Stimulated activated CD8-positive, alpha-beta memory T cell treated with anti-CD3 and anti-CD28 coated beads, Interleukin-12 subunit alpha, Interleukin-12 subunit beta, amount 100 ng/mL, for 4 hours (primary cell): ENCODE measurements at places on chromosomes 5 and 9.

DNA sequence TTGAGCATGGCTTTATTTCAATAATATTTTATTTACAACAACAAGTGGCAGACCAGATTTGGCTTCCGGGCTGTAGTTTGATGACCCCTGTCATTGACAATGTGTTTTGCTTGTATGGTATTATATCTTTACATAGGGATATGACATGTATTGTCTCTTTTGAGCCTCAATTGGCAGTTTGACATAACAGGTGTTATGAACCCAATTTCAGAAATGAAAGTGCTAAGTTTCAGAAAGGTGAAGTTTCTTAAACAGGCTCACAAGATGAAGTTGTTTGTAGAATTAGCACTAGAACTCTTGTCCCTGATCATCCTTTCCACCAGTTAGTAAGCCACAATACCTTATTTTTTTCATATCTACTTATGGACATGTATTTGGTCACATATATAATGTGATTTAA lies 303.0 kb upstream of the GRIA1 start:
- DNase-seq: no peak

DNA sequence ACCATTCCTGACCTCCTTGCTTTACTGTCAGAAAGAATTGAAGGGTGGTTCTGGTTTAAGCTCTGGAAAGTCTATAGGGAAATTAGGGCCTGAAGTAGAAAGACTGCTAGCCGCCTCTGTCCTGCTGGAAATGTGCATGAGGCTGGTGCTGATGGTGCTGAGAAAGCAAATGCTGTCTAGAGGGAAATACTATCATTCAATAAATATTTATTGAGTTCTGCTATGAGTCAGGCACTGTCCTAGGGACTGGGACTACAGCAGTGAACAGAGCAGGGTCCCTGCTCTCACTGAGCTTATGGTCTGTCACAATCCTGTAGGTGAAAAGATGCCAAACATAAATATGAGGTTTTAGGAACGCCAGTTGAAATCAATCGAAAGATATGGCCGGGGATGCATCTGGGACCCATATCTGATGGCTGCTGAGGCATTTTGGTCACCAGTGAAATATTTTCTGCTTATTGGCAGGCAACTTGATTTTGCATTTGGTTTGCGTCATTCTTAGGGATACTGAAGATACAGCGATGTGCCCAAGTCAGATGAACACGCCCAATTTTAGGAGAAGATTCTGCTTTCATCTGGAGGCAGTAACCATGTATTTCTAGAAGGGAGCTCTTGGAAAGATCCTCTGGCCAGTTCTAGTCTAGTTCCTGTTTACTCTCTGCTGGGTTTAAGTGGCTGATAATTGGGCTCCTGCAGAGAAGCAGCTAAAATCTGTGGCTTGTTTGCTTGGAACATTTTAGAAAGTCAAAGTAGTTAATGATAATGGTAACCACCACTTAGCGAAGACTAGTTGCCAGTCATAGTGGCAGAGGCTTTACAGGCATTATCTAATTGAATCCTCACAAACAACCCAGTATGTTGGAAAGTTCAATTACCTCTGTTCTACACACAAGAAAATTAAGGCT lies 73.3 kb downstream of the INSYN2B start:
- no peak for DNase-seq

DNA sequence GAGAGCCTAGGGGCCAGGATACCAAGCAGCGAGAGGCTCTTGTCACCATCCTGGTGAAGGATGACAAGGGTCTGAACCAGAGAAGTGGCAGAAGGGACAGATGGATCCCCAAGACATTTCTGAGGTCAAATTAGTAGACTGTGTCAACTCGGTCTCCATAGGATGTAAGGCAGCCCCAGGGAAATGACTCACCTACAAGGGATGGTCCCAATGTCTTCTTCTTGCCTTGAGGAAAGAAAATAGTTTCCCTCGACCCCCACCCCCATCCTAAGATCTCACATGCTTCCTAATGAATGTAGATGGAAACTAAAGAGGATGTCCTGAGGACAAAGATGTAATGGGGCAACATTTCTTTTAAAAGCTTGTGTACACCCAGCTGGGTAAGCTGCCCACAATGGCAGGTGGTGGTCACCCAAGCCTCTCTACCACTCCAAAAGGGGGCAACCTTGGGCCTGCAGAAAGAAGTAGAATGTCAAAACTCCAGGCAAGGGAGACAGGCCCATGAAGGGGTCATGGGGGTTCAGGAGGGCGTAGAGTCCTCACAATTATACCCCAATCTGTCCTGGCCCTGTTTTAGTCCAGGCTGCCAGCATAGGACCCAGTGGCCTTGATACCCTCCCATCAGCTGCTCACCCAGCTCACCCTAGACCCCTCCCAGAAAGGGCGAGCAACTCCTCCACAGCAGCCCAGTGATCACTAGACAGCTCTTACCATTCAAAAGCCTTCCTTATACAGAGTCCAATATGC lies 187.4 kb downstream of the ACTL7B start:
- no peak for DNase-seq

DNA sequence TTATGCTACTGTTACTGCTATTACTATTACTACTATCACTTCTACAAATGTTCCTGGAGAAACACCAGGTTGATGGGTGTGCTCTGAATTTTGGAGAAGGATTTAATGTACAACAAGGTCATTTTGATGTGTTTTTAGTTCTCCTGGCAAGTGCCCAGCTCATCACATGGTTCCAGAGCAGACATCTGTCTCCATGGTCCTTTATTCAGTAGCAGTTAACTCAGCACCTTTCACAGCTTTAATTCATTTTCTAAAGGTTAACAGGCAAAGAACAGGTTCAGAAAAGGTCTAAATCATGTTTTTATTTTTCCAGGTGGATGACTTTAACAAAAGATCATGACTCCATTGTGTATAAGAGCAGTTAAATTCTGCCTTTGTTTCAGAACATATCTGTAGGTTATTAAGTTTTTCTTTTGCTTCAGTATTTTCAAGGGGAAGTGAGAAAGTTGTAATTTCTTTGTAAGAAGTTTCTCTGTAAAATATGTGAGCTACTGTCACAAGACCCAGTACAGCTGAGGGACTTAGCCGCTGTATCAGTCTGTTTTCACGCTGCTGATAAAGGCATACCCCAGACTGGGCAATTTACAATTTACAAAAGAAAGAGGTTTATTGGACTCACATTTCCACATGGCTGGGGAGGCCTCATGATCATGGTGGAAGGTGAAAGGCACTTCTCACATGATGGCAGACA lies 41.9 kb downstream of the MTRR start:
- no peak for DNase-seq

GRCh38 chr5:113789769-113790168 lies 276.3 kb downstream of the YTHDC2 start:
- no peak for DNase-seq
